ENCODE measurements at places on chromosomes 4 and X.

DNA sequence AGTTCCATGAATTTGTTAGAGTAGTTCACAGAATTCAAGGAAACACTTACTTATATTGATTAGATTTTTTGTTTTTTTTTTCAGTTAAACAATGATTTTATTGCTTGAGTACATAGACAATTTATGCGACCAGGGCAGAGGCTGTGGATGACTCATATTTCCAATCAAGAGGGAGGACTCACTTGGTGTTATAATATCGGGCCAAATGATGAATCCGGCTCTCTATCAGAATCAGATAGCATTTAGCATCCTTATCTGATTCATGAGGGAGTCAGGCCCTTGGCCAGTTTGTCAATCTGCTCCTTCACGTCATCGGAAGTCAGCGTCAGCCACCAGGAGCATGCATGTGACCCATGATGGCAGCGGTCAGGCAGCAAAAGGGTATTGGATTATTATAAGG is 82.3 kb upstream of the HUWE1 start:
- DNase-seq, result no peak

DNA sequence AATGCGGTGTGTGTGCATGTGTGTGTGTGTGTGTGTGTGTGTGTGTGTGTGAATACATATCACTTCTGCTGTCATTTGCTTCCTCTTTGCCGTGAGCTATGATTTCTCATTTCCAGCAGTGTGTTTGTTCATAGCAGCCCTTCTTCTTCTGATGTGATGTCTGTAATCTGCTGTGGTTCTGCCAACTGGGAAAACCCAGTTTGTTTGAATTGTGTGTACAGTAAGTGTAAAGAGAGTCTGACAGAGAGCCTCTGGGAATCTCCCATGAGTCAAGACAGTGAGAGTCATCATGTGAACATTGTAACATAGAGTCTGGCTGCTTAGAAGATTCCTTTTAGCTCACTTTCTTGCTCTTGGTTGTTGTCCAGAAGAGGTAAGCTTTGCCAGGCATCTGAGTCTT is 8.4 kb upstream of the NWD2 start:
- no peak for DNase-seq

GRCh38 chr4:98423009-98423408 is 161.8 kb downstream of the RAP1GDS1 start:
- no peak for DNase-seq

GRCh38 chrX:23811108-23811651 is 28.2 kb downstream of the SAT1 start:
- DNase-seq, result no peak

- DNase-seq, result no peak
Measured at GRCh38 chrX:1099146-1099770, 113.2 kb downstream of the CRLF2 start.

GRCh38 chrX:73615022-73615421 is 52.0 kb downstream of the CHIC1 start:
- DNase-seq, result no peak

DNA sequence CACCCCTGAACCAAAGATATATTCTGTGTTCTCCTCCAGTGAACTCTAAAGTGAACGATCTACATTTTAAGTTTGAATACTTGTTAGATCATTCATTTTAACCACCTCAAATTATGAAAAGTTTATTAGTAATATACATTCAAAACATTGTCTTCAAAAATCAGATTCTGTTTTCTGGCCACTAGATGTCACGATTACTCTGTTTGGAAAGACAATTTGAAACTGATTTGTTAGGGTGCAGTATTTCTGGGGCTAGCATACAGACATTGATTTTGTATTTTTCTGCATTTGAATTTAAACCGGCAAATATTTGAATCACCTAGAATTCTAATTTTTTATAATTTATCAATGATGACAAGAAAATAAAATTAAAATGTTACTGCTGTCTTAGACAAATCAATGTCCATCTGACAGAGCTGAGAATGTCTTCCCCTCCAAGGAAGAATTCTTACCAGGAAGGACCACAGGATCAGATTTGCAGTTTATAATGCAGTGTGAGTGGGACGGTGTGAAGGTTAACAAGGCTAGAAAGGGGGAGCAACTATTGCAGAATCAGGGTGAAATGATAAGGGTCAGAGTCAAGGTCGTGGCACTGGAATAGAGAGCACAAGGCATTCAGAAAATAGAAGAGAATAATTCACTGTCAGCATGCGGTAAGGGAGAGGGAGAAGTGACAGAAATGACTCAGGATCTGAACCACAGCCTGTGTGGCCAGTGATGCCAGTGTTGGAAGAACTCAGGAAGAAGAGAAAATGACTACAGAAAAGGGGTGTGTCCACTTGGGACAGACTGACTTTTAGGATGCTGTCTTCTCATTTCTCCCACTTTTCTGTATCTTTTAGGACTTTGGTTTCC is 91.6 kb downstream of the ANXA10 start:
- no peak for DNase-seq

- no peak for DNase-seq
Measured at GRCh38 chr4:36332023-36332781, 50.8 kb downstream of the DTHD1 start.

GRCh38 chr4:17635056-17635455 is 20.6 kb downstream of the MED28 start:
- no peak for DNase-seq

- no peak for DNase-seq
Measured at GRCh38 chr4:53645108-53645507, 53.8 kb upstream of the LNX1 start.

DNA sequence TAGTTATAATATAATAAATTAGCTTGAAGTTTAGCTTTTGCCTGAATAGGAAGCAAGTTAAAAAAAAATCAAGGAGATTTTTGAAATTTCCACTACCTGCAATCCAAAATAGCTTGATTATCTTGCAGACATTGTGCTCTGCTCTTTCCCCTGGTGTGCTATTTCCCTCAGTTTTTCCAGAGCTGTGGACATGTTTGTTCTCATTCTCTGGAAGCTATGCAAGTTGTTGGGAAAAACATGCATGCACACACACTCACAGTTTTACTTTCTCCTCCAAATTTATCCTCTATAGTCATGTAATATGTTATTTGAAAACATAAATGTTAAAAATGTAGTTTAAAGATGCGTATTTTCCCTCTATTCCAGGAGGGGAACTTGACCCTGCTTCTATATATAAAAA is 225.8 kb upstream of the ARSJ start:
- DNase-seq, result no peak

GRCh38 chr4:86670756-86671155 is 76.6 kb downstream of the PTPN13 start:
- DNase-seq, result no peak

- no peak for DNase-seq
Measured at GRCh38 chr4:143348233-143349077, 11.8 kb downstream of the GAB1 start.

- no peak for DNase-seq
Measured at GRCh38 chr4:81571105-81571504, 99.4 kb upstream of the RASGEF1B start.

GRCh38 chr4:113884655-113885054 is 94.8 kb downstream of the ARSJ start:
- no peak for DNase-seq

DNA sequence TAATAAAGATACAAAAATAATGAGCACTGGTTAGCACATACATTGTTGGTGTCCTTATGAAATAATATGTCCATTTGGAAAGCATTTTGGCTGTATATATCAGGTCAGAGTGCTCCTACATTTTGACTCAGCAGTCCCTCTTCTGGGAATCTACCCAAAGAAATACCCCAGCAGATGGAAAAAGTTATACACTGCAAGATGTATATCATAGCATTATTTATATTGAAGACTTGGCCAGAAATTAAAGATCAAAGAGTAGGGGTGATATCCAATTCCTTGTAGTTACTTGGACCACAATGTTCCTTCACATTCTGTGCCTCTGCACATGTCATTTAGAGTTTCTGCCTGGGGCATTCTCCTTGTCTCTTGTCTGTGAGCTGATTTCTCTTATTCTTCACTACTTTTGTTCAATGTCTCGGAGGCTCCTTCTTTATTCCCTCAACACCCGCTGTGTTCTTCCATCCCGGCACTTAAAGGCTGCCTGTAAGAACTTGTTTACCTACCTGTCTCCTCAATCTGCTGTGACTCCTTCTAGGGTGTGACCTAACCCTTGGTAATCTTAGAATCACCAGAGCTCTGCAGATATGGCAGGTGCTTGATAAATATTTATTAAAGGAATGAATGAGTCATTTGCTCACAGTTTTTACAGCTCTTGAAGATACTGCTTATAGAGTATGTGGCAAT is 3.1 kb upstream of the TSPAN5 start:
- DNase-seq, result no peak

DNA sequence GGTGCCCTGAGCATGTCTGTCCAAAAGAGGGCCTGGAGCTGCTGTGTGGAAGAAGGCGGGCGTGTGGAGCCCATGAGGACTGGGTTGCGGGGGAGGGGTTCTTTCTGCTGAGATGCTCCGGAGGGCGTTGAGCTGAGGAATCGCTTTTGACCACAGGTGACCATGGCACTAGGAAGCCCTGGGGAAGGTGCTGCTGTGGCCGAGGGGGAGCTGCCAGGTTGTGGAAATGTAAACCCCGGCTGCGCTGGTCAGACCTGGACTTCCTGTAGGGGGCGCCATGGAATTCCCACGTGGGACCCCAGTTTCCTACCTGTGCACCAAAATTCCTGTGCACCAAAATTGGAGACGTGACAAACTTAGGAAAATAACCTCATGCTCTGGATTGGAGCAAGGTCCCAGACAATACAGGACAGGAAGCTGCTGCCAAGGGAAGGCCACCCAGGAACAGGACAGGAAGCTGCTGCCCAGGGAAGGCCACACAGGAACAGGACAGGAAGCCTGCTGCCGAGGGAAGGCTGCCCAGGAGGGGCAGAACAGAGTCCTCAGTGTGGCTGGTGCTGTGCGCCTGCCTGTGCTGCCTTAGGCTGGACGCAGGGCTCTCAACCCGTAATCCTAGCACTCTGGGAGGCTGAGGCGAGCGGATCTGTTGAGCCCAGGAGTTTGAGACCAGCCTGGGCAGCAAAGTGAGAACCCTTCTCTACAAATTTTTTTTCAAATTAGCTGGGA is 28.4 kb upstream of the UVSSA start:
- DNase-seq, result no peak

- no peak for DNase-seq
Measured at GRCh38 chr4:80091184-80091583, 18.2 kb upstream of the ANTXR2 start.

- no peak for DNase-seq
Measured at GRCh38 chrX:137930533-137930932, 364.6 kb downstream of the ZIC3 start.

GRCh38 chr4:102430461-102430910 is 70.7 kb upstream of the NFKB1 start:
- DNase-seq, result no peak

DNA sequence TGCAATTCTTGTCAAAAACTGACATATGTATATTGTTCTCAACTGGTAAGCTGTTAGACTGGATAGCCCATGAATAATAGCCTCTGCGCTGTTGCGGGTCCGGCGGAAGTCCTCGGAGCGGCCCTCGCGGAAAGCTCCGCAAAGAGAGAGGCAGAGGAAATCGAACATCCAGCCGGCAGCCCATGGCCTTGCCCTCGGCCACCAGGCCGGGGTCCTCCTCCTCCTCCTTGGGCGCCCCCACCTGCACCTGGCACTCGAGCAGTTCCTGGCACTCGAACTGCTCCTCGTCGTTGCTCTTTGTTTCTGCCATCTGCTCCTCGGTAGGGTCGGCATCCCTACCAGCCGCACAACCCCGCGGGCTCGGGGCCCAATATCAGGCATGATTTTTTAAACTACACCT is 1176.3 kb downstream of the PCDH18 start:
- no peak for DNase-seq

DNA sequence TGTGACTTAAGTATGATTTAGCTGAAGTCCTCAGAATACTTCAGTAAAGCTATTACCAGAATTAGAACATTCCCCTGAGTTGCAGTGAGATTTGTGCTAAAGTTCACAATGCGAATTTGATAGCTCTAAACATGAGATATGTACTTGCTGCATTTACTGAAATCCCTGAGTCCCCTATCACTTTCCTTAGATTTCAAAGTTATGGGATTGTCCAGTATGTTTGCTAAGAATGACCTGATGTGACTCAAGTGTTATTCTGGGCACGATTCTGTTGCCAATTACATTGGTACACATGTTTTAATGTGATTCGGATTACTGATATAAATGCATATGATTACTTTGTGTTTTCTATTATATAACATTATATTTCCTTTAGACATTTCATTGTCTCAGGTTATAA is 91.3 kb upstream of the AMOT start:
- DNase-seq, result no peak

GRCh38 chrX:16250296-16250695 is 83.0 kb downstream of the MAGEB17 start:
- DNase-seq, result no peak

GRCh38 chr4:106048250-106048971 is 153.1 kb downstream of the NPNT start:
- DNase-seq, result no peak

- no peak for DNase-seq
Measured at GRCh38 chr4:156966836-156967235, 4.8 kb downstream of the PDGFC start.

Measured in stimulated activated CD4-positive, alpha-beta T cell treated with anti-CD3 and anti-CD28 coated beads, Interleukin-12 subunit alpha, Interleukin-12 subunit beta, amount 100 ng/mL, for 24 hours (primary cell).